Caudate nucleus (tissue), 63 donors: ENCODE measurements at places on chromosomes 2 and 18.
A peak's percentile ranks its signal among the peaks of the same experiment; 100 is the strongest.

DNA sequence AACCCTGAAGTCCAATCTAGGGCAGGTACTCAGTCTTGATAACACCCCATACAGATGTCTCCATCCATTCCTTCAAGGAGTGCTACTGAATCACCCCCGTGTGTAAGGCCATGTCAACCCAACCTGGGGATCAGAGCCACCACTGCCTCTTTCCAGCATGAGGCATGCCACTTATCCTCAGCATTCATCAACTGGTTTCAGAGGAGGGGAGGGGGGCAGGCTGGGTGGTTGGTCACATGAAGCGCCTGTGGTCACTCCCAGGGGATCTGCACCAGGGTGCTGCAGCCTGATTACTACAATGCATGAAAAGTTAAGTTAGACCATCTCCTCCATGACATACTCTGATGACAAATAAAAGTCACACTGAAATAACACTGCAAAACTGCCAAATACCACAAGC, 65.0 kb downstream of the UXS1 start:
- DNase-seq: no peak

GRCh38 chr2:97816411-97816810, 103.0 kb downstream of the ZAP70 start:
- DNase-seq: no peak

GRCh38 chr2:30487603-30488002, 40.6 kb downstream of the LCLAT1 start:
- DNase-seq: no peak

- no peak for DNase-seq
These were observed 5.8 kb downstream of the ERMN start for GRCh38 chr2:157319795-157320194.

GRCh38 chr2:7646661-7647060, 729.4 kb downstream of the RNF144A start:
- no peak for DNase-seq

- no peak for DNase-seq
These were observed 309.7 kb downstream of the GALR1 start for GRCh38 chr18:77559274-77559910.

GRCh38 chr2:58634653-58635370, 393.7 kb upstream of the FANCL start:
- DNase-seq: no peak

GRCh38 chr2:197238043-197238365, 72.6 kb downstream of the ANKRD44 start:
- DNase-seq: no peak

GRCh38 chr2:232085826-232086425, 124.4 kb downstream of the DIS3L2 start:
- no peak for DNase-seq

DNA sequence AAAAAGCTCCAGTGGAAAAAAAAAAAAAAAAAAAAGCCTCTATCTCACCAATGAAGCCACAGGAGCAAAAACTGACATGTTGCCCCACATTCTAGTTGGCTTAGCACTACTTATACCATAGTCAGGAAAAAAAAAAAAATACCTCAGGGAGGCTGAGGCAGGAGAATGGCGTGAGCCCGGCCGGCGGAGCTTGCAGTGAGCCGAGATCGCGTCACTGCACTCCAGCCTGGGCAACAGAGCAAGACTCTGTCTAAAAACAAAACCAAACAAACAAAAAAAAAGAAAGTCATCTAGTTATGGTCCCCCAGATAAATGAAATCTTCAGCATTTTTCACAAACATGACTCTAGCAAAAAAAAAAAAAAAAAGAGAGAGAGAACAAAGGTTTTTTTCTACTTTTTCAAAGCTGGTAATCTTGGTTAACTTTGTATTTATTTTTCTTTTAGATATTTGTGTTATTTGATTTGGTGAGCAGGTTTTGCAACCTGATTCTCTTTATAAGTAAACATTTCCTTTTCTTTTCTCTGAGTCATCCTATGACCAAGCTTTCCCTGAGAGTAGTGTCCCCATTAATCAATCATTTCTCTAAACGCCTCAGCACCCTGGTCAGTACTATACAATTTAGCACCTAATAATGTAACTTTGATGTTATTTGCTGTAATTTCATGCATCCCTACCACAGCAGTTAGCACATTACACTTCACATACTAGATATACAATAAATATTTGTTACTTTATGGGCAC, 273.7 kb upstream of the PIK3C3 start:
- no peak for DNase-seq

- no peak for DNase-seq
These were observed 200.9 kb upstream of the FN1 start for GRCh38 chr2:215636816-215637215.

DNA sequence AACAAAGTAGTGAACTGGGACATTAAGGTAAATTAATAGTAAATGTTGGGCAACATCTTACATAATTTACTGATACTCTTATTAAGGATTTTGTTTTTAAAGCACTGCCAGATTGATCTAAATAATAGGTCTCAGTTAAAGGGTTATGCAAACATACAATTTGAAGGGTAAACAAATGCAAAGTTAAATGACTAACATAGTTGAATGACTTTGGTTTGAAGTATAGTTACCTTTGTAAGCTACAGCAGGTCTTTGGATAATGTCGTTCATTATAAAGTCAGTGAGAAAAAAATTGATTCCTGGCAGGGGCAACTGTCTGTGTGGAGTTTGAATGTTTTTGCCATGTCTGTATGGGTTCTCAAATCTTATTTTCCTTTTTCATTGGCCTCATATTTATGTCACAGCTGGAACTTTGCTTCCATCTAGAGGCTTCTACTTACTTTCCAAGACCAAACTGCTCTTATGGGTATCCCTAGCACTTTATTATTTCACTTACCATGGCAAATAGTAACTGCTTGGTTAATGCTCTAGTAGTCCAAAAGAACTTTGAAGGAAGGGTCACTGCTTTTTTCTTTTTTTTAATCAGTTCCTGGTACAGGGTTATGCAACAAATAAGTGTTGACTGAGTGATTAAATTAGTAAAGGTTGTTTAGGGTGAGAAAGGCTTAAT, 107.8 kb downstream of the NBEAL1 start:
- DNase-seq: no peak

DNA sequence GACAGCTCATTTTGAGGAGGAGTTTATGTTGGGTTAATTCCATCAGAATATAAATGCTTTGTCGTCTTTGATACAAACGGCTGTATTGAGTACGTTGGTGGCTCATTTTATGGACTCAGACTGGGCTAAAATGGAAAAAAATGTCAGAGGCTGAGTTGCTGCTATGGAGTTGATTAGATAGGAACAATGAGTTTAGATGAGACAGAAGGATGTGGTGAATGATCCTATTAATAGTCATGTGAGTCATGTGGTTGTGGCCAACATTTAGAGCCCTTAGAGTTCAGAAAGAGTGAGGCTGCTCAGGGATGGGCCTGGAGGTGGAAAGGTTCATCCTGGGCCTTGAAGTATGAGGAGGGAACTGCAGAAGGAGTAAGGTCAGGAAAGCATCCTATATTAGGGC, 434.2 kb downstream of the MEIS1 start:
- no peak for DNase-seq

- no peak for DNase-seq
These were observed 148.7 kb upstream of the DSEL start for GRCh38 chr18:67665266-67665665.

DNA sequence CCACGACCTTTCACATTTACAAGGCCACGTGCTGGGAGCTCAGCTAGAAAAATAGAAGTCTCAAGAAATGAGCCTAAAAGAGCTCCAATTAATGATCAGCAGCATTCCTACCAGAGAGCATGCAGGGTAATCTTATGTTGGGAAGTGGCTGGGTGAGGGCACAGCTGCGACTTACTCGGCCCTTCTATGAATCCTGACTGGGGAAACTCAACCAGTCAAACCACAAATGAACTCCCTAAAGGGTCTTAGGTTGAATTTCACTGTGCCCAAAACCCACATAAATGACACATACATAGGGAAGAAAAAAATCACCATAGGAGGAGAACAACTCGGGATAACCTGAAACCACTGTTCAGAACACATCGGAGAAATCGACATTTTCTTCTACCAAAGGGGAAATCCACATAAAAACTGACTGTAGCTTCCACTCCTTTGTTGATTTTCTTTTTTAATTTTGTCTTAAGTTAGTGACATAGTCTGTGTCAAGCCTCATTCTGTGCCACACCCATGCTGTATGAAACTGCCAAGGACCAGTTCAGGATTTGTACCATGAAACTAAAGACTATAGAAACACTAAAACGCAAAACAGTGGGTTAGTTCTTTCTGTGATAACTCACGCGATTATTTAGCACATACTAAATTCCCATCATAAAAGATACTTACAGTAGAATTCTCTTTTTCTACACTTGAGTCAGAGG, 54.7 kb downstream of the UXS1 start:
- DNase-seq: no peak

- peak; percentile 6 for DNase-seq
These were observed 37.8 kb downstream of the RIT2 start for GRCh38 chr18:43077510-43078308.

GRCh38 chr2:193808877-193809276, 1614.1 kb upstream of the TMEFF2 start:
- DNase-seq: no peak

DNA sequence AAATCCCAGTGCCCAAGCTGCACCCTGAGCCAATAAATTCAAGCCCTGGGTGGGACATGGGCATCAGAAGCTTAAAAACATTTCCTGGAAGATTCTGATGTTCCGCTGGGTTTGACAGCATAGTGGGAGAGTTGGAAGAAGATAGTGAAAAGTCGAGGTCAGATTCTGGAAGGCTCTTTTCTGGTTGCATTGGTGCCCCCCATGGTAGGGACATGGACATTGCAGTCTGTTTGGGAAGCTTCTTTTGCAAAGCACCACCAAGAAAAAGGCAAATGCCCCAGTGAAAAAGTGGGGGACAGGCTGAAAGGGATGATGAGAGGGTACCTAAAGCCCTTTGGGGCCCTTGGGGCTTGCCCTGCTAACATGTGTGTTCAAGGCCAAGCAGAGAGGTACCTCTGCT, 21.0 kb downstream of the MERTK start:
- no peak for DNase-seq

GRCh38 chr2:69356471-69356870, 30.6 kb downstream of the GFPT1 start:
- DNase-seq: no peak

GRCh38 chr2:231554748-231555545, 24.7 kb upstream of the NMUR1 start:
- no peak for DNase-seq

- DNase-seq: no peak
These were observed 1.5 kb downstream of the SFXN5 start for GRCh38 chr2:73069855-73070642.

GRCh38 chr2:26453421-26454329, 24.2 kb downstream of the OTOF start:
- no peak for DNase-seq

GRCh38 chr2:124756048-124756447, 731.0 kb downstream of the CNTNAP5 start:
- DNase-seq: no peak

DNA sequence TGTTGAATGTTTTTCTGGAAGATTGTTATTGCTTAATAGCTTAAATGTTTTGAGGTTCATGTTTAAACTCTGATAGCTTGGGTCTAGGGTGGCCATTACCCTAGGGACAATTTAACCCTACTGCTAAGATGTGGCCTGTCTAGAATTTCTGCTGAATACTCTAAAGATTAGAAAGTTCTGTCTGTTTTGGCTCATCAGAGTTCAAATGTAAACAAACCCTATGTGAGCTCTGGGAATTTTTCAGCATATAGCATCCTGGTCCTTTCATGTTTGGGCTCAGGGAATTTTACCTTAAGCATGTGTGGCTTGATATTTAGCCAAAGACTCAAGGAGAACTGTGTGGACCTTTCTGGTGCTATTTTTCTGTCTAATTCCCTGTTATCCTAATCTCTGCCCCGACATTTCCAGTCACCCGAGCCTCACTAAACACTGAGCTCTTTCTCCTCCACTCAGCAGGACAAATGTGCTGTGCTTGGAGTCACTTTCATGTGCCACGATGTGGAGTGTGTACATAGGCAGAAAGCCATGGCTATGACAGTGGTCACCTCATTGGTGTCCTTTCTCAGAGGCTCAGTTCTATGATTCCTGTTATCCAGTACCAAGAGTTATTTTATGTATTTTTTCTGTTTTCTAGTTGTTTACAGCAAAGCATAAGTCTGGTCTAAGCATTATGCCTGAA, 492.5 kb upstream of the SPHKAP start:
- no peak for DNase-seq

DNA sequence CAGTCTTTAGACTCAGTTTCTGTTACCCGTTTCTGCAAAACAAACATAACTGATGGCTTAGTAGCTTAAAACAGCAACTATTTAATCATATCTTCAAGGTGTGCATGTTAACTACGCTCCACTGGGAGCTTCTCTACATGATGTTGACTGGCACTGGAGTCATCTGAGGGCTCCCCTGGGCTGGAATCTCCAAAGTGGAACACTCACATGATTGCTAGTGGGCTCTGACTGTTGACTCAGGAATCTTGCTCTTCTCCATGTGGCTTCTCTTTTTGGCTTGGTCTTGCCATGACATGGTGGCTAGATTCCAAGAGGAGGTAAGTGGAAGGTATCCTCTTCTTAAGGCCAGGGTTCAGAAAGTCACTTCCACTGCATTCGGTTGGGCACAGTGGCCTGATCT, 160.8 kb downstream of the PMAIP1 start:
- no peak for DNase-seq

DNA sequence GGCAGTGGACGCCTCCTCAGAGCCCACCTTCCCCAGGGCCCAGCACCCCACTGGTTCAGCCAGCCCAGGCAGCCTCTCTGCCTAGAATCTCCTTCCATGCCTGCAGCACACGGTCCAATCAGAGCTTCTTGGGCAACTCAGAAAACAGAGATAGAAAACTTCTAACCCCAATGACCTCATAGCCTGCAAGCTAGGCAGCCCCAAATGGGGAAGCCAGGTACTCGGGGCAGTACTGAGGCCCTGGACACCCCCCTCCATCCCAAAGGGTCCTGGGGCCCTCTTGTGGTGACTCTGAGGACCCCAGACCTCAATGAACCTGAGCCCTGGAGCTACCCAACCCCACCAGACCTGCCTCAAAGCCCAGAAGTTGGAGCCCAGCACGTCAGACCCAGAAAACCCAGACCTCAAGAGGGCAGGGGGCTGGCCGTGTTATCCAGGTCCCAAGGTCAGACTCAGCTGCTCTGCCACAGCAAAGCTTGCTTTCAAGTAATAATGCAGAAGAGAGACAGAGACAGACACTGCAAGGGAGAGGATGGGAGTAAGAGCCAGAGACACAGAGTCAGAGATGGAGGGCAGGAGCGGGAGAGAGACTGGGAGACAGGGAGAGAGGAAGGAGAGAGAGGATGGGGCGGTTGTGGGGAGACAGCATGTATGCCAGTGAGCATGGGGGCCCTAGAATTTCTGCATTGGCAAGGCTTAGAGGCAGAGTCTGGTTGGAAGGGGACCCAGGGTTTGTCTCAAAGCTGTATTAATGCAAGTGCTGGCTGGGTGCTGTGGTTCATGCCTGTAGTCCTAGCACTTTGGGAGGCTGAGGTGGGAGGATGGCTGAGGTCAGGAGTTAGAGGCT, 28.2 kb downstream of the SERTAD2 start:
- no peak for DNase-seq

DNA sequence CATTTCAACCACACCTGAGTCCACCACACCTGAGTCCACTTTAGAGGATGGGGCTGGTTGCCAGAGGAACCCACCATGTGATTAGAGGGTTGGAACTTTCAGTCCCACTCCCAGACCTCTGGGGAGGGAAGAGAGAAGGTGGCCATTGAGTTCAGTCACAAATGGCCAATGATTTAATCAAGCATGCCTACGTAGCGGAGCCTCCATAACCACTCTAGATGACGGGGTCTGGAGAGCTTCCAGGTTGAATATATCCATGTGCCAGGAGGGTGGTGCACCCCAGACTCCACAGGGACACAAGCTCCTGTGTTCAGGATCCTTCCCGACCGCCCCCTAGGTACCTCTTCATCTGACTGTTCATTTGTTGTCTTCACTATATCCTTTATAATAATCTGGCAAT, 53.3 kb downstream of the CYBRD1 start:
- DNase-seq: no peak

- DNase-seq: no peak
These were observed 271.5 kb downstream of the AGAP1 start for GRCh38 chr2:235765181-235765820.
